GM23248 (cell line): ENCODE measurements at places on chromosomes 12 and 14. TPM values are rescaled to one million over a fixed set of nuclear protein-coding genes. Genes with fewer than 3 reads are reported as not detected.

The WNT5B gene
- 505 and 529 TPM in 2 replicates for total RNA-seq

The PLCZ1 gene
- total RNA-seq = not detected in 2 replicates

The ANKS1B gene
- not detected in 2 replicates for total RNA-seq

The GYS2 gene
- total RNA-seq = not detected in 2 replicates

The ACVRL1 gene
- 67.4 and 114 TPM in 2 replicates for total RNA-seq

The PLEKHG3 gene
- 4.6 and 6.9 TPM in 2 replicates for total RNA-seq

The CCDC92 gene
- total RNA-seq = 13.2 and 20.3 TPM in 2 replicates

DNA sequence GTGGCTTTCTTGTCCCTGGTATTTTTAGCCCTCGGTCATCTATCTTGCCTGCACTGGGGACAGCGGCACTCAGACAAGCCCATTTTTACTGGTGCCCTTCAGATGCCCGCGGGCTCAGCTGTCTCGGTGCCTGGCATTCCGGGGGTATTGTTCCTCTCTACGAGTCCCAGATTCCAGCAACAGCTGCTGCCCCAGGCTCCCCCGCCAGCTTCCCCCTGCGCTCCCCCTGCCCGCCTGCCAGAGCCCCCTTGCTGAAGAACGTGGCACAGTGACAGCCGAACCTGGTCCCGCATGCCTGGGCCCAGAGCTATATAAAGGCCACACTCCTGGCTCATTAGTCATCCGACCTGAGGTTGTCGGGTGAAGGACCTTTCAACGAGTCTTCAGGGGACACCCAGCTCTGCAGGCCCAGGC is 10.9 kb upstream of the MYL2 start:
- no peak for DNase-seq

DNA sequence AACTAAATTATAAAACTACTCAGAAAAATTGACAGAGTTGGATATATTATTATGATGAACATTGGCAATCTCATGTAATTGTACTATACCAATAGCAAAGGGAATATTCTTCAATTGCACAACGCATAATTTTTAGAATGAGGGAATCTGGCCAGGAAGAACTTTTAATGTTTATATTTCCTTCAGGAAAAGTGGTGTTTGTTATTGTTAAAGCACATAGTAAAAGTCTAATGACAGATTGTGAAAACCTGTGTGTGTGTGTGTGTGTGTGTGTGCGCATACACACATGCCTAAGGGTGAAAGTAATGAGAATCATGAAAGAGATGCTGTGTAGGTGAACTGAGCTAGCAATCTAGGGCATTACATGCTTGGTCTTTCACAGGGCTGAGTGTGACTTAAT is 877.7 kb downstream of the SLC6A15 start:
- no peak for DNase-seq

DNA sequence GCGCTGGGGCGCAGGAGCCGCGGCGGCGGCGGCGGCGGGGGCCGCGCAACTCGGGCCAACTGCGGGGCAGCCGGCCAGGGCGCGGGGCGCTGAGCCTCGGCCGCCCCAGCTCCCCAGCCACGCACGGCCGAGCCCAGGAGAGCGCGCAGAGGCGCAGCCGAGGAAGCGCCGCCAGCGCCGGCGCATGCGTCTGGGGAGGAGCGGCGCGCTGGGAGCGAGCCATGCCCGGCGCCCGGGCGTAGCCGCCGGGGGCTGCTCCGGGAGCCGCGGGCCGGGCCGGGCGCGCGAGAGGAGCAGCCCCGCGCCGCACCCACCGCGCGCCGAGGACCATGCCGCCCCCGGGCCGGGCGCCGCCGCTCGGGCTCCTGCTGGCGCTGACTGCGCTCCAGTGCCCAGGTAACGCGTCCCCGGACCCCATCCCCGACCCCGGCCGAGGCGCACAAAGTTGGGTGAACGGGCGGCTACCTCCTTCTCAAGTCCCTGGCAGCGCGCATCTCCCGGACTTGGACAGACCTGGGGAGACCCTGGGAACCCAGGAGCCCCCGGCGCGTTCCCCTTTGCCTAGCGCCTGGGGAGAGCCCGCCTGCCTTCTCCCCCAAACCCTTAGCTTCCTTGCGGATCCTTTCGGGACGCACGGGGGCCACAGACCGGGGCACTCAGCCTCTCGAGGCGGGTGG is 121.4 kb downstream of the AACS start:
- DNase-seq = peak; percentile 58

GRCh38 chr12:19572920-19573558 is 133.7 kb downstream of the AEBP2 start:
- peak; percentile 48 for DNase-seq

- peak; percentile 87 for DNase-seq
Measured at GRCh38 chr12:6532927-6533652, 1.2 kb upstream of the GAPDH start.

- DNase-seq = peak; percentile 9
Measured at GRCh38 chr14:64508215-64508776, 3.7 kb downstream of the ZBTB1 start.

GRCh38 chr12:131815131-131815530 is 13.1 kb upstream of the MMP17 start:
- DNase-seq = peak; percentile 40

DNA sequence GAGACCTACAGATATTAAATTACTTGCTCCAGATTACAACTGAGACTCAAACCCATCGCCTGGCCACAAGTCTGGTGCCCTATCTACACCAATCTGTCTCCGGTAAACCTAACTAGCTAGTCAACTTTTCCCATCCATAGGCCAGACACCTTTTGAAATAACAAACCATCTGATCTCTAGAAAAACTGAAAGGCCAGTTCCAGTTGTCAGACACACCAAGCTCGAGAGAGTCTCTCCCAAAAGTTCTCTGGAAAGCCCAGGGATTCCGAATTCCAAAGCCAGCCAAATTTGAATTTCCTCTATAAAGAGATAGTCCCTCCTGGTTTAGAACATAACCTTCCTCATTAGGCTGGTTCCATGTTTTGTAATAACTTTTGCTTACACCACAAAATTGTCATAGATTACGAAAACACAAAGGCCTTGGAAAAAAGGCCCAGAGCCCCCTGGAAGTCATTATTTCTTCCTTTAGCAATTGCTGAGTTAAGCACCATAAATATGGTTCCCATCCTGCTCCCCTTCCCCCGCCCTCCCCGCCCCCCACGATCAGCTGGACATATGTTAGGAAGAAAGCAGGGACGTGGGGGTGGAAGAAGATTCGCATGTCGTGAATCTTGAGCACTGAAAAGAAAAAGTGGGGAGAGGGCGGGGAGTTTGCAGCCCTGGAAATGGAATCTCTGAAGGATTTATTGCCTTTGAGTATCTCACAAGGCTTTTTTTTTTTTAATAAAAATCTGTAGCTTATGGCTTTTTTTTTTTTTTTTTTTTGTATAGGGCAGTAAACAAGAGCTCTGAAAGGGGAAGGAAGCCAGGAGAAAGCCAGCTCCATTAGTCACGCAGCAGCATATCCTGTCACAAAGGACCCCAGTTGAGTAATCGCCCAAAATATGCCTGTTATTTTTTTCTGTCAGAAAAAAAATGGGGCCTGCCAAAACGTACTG is 110.4 kb downstream of the ZFP36L1 start:
- peak; percentile 96 for DNase-seq

GRCh38 chr14:34325493-34325892 is 136.5 kb downstream of the SPTSSA start:
- no peak for DNase-seq

GRCh38 chr14:51581017-51581881 is 70.5 kb upstream of the FRMD6 start:
- DNase-seq = peak; percentile 90

DNA sequence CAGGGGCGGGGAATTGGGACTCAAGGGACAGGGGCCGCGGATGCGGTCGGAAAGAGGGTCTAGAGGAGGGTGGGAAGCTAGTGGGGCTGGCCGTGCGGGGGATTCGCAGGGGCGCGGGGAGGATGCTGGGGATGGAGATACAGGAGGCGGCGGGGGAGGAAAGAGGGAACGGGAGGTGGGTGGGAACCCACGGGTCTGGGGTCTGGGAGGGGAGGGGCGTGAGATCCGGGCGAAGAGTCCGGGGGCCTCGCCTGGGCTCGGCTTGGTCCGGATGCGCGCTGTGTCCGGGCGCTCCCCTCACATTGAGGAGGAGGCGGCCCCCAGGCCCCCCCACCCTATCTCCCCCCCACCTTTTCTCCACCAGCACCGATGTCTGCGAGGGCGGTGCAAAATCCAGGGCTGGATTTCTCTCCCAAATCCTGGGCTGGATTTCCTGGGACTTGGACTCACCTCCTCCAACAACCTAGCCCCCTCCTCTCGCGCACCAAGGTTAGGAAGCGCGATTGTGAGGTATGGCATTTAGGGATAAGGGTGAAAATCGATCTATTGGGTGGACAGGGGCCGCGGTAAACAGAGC is at the start of gene AGAP2:
Gene AGAP2 (minus strand): TSS at position 82 of the 577 bp plus-strand sequence. CDS start 496 bp downstream, outside the sequence.
- DNase-seq = peak; percentile 27

GRCh38 chr12:19431407-19432308 is 7.6 kb upstream of the AEBP2 start:
- peak; percentile 85 for DNase-seq

GRCh38 chr12:48122065-48122834 is 3.1 kb downstream of the PFKM start:
- DNase-seq = no peak
